ENCODE measurements at places on chromosomes 7 and 10.

- DNase-seq: no peak
Observed at GRCh38 chr7:155221547-155221946, 76.1 kb upstream of the INSIG1 start.

GRCh38 chr7:954330-955238 lies at the start of gene ADAP1:
Gene ADAP1, minus strand, starts transcription at chr7:954680. Its CDS starts 203 bp downstream, at chr7:954477.
- DNase-seq: no peak

DNA sequence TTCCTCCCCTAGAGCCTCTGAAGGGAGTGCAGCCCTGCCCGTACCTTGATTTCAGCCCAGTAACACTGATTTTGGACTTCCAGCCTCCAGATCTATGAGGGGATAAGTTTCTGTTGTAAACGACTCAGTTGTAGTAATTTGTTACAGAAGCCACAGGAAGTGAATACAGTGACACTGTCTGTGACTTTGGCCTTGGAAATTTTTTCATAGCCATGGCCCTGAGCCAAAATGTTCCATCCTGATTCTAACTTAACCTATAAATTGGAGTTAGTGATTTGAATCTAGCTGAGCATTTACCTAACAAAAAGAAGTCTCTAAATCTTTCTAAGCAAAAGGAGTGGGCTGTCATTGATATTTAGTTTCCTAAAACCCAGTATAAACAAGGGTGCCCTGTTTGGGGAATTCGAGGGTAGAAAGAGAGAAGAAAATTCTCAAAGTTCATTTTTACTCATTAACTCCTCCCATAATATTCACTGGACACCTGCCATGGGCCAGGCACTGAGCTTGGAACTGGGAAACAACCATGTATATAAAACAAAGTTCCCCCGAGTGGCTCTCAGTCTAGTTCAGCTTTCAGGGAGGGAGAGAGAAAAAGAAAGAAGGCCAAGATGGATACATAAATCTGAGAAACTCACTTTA lies 162.3 kb downstream of the SKIDA1 start:
- DNase-seq: no peak

DNA sequence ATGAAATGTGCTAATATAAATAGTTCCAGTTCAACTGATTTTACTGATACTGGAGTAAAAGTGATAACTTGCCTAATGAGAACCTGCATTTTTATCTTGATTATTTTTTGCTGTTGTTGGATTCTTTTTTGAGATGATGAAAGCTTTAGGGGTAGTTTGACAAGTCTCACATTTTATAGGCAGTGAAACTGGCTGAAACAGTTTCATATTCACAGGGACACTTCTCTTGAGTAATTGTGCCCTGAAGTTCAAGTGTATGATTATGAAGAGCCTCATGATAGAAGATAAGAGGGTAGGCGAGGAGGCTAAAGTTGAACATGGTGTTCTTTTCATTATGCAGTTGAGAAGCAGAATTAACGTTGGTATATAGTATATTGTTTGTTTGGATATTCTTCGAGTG lies 5.1 kb downstream of the AUTS2 start:
- DNase-seq: no peak

GRCh38 chr7:45088821-45089340 lies at the start of gene NACAD:
Gene NACAD, minus strand, starts transcription at chr7:45088969. Its CDS starts 75 bp downstream, at chr7:45088894.
- peak; percentile 43 for DNase-seq

Data from renal pelvis (tissue), 12 donors.